Osteocyte (in vitro differentiated cells): ENCODE measurements at places on chromosomes 11 and 22. TPM values are rescaled to one million over a fixed set of nuclear protein-coding genes. Genes with fewer than 3 reads are reported as not detected.

Gene OSM
- not detected in 2 replicates for total RNA-seq

Gene PDGFB
- 16.8 and 20.0 TPM in 2 replicates for total RNA-seq

GRCh38 chr11:72227316-72228228, 3.0 kb downstream of the INPPL1 start:
- peaks cover 44% of the 10 kb centered on the region for H3K4me1 ChIP-seq
- H3K4me3 ChIP-seq: peak overlapping the region; percentile 22
- DNase-seq: peak; percentile 92
- H3K36me3 ChIP-seq: peaks cover 26% of the 10 kb centered on the region
- H3K27ac ChIP-seq: peak overlapping the region; percentile 28
- no peaks in the 10 kb centered on the region for H3K27me3 ChIP-seq

- H3K4me1 ChIP-seq: no peaks in the 10 kb centered on the region
- H3K27me3 ChIP-seq: no peaks in the 10 kb centered on the region
- H3K4me3 ChIP-seq: no peak overlapping the region
- peaks cover 15% of the 10 kb centered on the region for H3K36me3 ChIP-seq
- DNase-seq: no peak
- H3K27ac ChIP-seq: no peak overlapping the region
Measured at GRCh38 chr11:71977743-71978418, 20.8 kb upstream of the IL18BP start.

GRCh38 chr22:23652286-23652685, 20.2 kb upstream of the DRICH1 start:
- no peaks in the 10 kb centered on the region for H3K27me3 ChIP-seq
- no peak overlapping the region for H3K4me3 ChIP-seq
- DNase-seq: no peak
- H3K36me3 ChIP-seq: peaks cover 10% of the 10 kb centered on the region

- H3K36me3 ChIP-seq: peaks cover 9% of the 10 kb centered on the region
- DNase-seq: peak; percentile 90
- peak within 1 kb of the TSS; percentile 72 for H3K27ac ChIP-seq
- H3K27me3 ChIP-seq: no peaks in the 10 kb centered on the region
- peaks cover 49% of the 10 kb centered on the region for H3K4me1 ChIP-seq
Measured at GRCh38 chr11:61891331-61892084, at the start of gene FADS3. Gene FADS3, minus strand, starts transcription at chr11:61891545. Its CDS starts 164 bp downstream, at chr11:61891381.

GRCh38 chr11:131274233-131274632, 96.2 kb upstream of the NTM start:
- no peak for DNase-seq
- peaks cover 2% of the 10 kb centered on the region for H3K36me3 ChIP-seq
- no peaks in the 10 kb centered on the region for H3K4me1 ChIP-seq
- peaks cover 6% of the 10 kb centered on the region for H3K27me3 ChIP-seq

DNA sequence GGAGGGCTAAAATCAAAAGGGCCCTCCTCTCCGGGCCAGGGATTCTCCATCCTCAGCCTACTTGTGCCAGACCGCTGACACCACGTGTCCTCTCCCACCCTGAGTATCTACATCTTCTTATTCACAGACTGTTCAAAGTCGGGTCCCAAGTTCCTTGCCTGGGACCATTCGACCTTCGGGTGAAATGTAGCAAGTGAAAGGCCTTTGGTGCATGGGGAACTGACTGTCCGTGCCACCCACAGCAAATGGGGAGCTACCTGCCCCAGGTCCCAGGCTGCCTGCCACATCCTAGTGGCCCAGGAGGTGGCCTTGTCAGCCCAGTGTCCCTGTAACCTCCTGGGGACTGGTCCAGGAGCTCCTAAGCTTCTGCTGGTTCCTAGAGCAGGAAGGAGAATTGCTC, 67.3 kb downstream of the RTL6 start:
- H3K4me1 ChIP-seq: peaks cover 12% of the 10 kb centered on the region
- no peaks in the 10 kb centered on the region for H3K36me3 ChIP-seq

DNA sequence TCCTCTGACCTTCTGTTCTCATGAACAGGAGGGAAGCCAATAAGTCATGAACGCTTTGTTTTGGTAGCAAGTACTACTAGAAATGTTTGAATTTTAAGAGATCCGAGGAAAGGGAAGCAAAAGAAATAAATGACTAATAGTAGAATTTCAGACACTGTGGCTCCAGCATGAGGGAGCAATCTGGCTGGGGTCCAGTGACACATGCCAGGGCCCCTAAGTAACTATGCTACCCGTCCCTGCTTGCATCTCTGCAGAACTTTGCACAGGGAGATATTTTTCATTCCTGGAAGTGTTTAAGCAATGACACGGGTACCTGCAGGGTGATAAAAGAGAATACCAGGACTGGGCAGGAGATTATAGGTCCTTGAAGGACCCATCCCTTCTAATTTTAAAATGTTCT, 7.3 kb upstream of the ADAMTS8 start:
- H3K36me3 ChIP-seq: no peaks in the 10 kb centered on the region
- H3K27ac ChIP-seq: peak overlapping the region; percentile 79
- H3K27me3 ChIP-seq: peaks cover 2% of the 10 kb centered on the region
